ENCODE measurements at places on chromosomes 3 and 15.

GRCh38 chr3:103089758-103090157 lies 654.9 kb downstream of the ZPLD1 start:
- DNase-seq, result no peak

GRCh38 chr15:29942548-29942947 lies 120.3 kb upstream of the TJP1 start:
- DNase-seq, result no peak

GRCh38 chr3:153192327-153192726 lies 30.3 kb downstream of the RAP2B start:
- no peak for DNase-seq

DNA sequence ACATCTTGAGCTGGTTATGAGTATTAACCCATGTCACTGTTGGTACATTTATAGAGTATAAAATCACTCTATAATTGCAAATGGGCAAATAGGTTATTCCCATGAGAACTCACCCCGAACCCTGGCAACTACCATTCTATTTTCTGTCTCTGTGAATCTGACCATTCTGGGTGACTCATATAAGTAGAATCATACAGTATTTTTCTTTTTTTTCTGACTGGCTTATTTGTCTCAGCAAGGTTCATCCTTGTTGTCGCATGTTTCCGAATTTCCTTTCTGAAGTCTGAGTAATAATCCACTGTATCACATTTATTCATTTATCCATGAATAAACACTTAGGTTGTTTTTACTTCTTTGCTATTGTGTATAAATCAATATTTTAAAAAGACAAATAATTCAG lies 59.9 kb upstream of the CHRM5 start:
- DNase-seq, result no peak

GRCh38 chr3:187734841-187735240 lies 10.4 kb downstream of the BCL6 start:
- no peak for DNase-seq

DNA sequence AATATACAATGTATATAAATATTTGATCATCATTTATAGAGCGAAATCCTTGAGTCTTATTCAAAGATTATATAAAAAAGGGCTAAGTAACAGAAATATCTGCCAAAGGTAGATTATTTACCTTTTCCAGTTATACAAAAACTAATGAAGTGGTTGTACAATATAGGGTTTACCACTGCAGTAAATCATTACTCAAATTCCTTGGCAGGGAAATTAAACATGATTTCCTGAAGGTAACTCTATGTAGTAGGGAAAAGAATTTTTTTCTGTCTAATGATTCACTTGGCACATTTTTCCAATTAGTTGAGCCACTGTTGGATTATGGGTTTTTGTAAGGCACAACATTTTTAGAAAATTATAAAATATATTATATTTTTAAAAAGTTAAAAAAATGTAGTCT lies 129.6 kb downstream of the NR2F2 start:
- no peak for DNase-seq

GRCh38 chr3:18825665-18826064 lies 322.6 kb upstream of the KCNH8 start:
- DNase-seq, result no peak

- no peak for DNase-seq
Measured at GRCh38 chr15:57596301-57596855, 4.7 kb downstream of the MYZAP start.

- DNase-seq, result no peak
Measured at GRCh38 chr3:63950698-63951097, 38.5 kb upstream of the SCAANT1 start.
